ENCODE measurements at places on chromosomes 3 and 15. TPM values are rescaled to one million over a fixed set of nuclear protein-coding genes. Genes with fewer than 3 reads are reported as not detected.

DNA sequence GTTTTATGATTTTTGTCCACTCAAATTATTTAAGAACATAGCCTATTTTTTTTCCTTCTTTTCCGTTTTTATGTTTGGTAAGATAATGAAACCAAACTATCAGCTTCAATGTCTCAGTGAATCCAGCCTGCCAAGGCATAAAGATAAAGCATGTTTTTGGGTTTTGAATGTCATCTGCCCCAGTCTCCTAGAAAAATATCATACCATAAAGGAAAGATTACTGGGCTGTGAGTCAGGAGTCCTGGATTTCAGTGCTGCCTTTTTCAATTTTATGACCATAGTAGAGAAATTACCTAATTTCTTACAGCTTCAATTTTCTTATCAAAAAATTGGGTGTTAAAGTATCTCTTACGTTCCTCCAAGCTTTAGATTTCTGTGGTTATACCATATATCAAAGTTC, 87.5 kb downstream of the GAP43 start:
- peaks cover 7% of the 10 kb centered on the region for H3K4me1 ChIP-seq
- H3K27me3 ChIP-seq, result no peaks in the 10 kb centered on the region
- H3K27ac ChIP-seq, result no peak overlapping the region

Gene SCAANT1
- not detected for total RNA-seq

Gene ITGA11
- total RNA-seq, result 138 TPM

DNA sequence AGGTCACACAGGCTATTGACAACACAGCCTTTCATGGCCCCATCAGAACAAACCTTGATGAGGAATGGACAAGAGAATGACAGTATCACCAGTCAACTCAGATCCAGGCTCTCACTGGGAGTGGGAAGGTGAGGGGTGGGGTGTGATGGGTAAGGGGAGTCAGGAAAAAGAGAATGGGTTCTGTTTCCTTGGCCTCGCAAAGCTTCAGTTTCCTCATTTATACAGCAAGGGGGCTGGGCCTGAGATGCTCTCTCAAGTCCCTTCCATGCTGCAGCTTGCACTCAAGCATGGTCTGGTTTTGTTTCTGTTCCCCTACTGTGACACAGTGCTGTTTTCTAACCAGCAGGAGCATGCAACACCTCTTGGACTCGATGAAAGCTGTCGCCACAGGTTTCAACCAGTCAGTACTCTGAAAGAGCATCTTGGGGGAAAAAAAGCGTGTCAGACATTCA, 65.7 kb upstream of the IL12A start:
- DNase-seq, result no peak
- H3K4me3 ChIP-seq, result no peak overlapping the region
- H3K36me3 ChIP-seq, result no peaks in the 10 kb centered on the region
- H3K27ac ChIP-seq, result no peak overlapping the region
- H3K4me1 ChIP-seq, result no peaks in the 10 kb centered on the region

Gene SPINK8
- total RNA-seq, result not detected

- H3K27ac ChIP-seq, result no peak overlapping the region
- H3K4me1 ChIP-seq, result peaks cover 1% of the 10 kb centered on the region
- no peak overlapping the region for H3K4me3 ChIP-seq
- no peaks in the 10 kb centered on the region for H3K36me3 ChIP-seq
- DNase-seq, result no peak
Observed at GRCh38 chr15:97976766-97977503, 16.4 kb downstream of the ARRDC4 start.

Gene ZNF710
- 12.0 TPM for total RNA-seq

Gene SPINT1
- 3.9 TPM for total RNA-seq

GRCh38 chr3:12444582-12445471, 39.5 kb upstream of the TSEN2 start:
- H3K4me3 ChIP-seq, result no peak overlapping the region
- H3K27ac ChIP-seq, result no peak overlapping the region
- no peaks in the 10 kb centered on the region for H3K4me1 ChIP-seq
- no peaks in the 10 kb centered on the region for H3K36me3 ChIP-seq

GRCh38 chr3:151878465-151878864, 5.0 kb downstream of the SUCNR1 start:
- H3K4me3 ChIP-seq, result no peak overlapping the region
- no peaks in the 10 kb centered on the region for H3K27me3 ChIP-seq
- no peak for DNase-seq
- peaks cover 3% of the 10 kb centered on the region for H3K4me1 ChIP-seq
- H3K27ac ChIP-seq, result no peak overlapping the region
- H3K36me3 ChIP-seq, result no peaks in the 10 kb centered on the region
